ENCODE measurements at places on chromosomes 1 and 21. TPM values are rescaled to one million over a fixed set of nuclear protein-coding genes. Genes with fewer than 3 reads are reported as not detected.

Gene CFAP298
- polyA plus RNA-seq: 29.8 TPM

Gene CTTNBP2NL
- polyA plus RNA-seq: 5.1 TPM

Gene DCST2
- 0.23 TPM for polyA plus RNA-seq

Gene C1orf226
- 2.4 TPM for polyA plus RNA-seq

Gene FHAD1
- 0.25 TPM for polyA plus RNA-seq

Gene CCDC17
- 0.93 TPM for polyA plus RNA-seq

Gene APOBEC4
- polyA plus RNA-seq: not detected

Gene PCNX2
- polyA plus RNA-seq: 0.66 TPM

Gene LORICRIN
- polyA plus RNA-seq: not detected

Gene C1orf115
- polyA plus RNA-seq: 15.1 TPM

Gene PRR9
- not detected for polyA plus RNA-seq

Gene RGS16
- polyA plus RNA-seq: 2.1 TPM

Gene GJA5
- 57.1 TPM for polyA plus RNA-seq

Gene S100A8
- polyA plus RNA-seq: 42.3 TPM

Gene CSF3R
- polyA plus RNA-seq: 4.0 TPM

Gene COL11A1
- polyA plus RNA-seq: 0.05 TPM

Gene SELP
- 8.2 TPM for polyA plus RNA-seq

Gene RPE65
- 0.07 TPM for polyA plus RNA-seq

Gene ZYG11A
- polyA plus RNA-seq: 0.02 TPM

Gene MRPL39
- 68.9 TPM for polyA plus RNA-seq

Gene TMCC2
- polyA plus RNA-seq: 15.7 TPM

Gene SLC2A5
- 2.2 TPM for polyA plus RNA-seq

Gene AMPD1
- polyA plus RNA-seq: not detected

Gene EXO5
- polyA plus RNA-seq: 3.4 TPM

Gene MAGOH
- 59.4 TPM for polyA plus RNA-seq

Gene LRRIQ3
- polyA plus RNA-seq: 0.36 TPM

Gene LAMB3
- 4.9 TPM for polyA plus RNA-seq

Gene GNG4
- 0.11 TPM for polyA plus RNA-seq

Gene TIMM17A
- polyA plus RNA-seq: 73.4 TPM

Gene TNFAIP8L2
- 2.1 TPM for polyA plus RNA-seq

Gene WNT9A
- 0.63 TPM for polyA plus RNA-seq

Gene NKAIN1
- polyA plus RNA-seq: 0.02 TPM

Gene PTGER3
- 1.3 TPM for polyA plus RNA-seq

Gene AKNAD1
- not detected for polyA plus RNA-seq

Gene RNF186
- polyA plus RNA-seq: not detected

Gene CENPF
- polyA plus RNA-seq: 0.29 TPM

Gene ERO1B
- polyA plus RNA-seq: 3.2 TPM

Gene VAV3
- polyA plus RNA-seq: 0.79 TPM

Gene CFHR3
- polyA plus RNA-seq: 0.70 TPM

Gene OPRD1
- polyA plus RNA-seq: under 0.01 TPM

Gene CFAP74
- 0.11 TPM for polyA plus RNA-seq

Gene SLC1A7
- polyA plus RNA-seq: 0.57 TPM

Gene ZNF593OS
- polyA plus RNA-seq: 0.18 TPM

Gene CNIH3
- 0.66 TPM for polyA plus RNA-seq

Gene NFASC
- polyA plus RNA-seq: 44.2 TPM

Gene DNAJC6
- polyA plus RNA-seq: 6.1 TPM

Gene TFF3
- 2.6 TPM for polyA plus RNA-seq

Gene PRKAA2
- polyA plus RNA-seq: 19.8 TPM

Gene FYB2
- 0.79 TPM for polyA plus RNA-seq

Gene OR2T35
- not detected for polyA plus RNA-seq

Gene CD5L
- polyA plus RNA-seq: 0.29 TPM
